PC-9 (cell line): ENCODE measurements at places on chromosomes 6 and 20. TPM values are rescaled to one million over a fixed set of nuclear protein-coding genes. Genes with fewer than 3 reads are reported as not detected.

GPR6 gene
- total RNA-seq, result not detected in 2 replicates

MUCL3 gene
- not detected in 2 replicates for total RNA-seq

TP53TG5 gene
- total RNA-seq, result 0.23 TPM in 1 of 2 replicates, not detected in the other

ARMH2 gene
- not detected in 2 replicates for total RNA-seq

ULBP3 gene
- 3.8 and 4.2 TPM in 2 replicates for total RNA-seq

AVP gene
- not detected in 2 replicates for total RNA-seq

FOXA2 gene
- not detected in 2 replicates for total RNA-seq

PPP1R3G gene
- 1.1 and 1.4 TPM in 2 replicates for total RNA-seq

C6orf58 gene
- total RNA-seq, result not detected in 2 replicates

VIP gene
- total RNA-seq, result not detected in 2 replicates

ZBTB46 gene
- 3.6 and 4.9 TPM in 2 replicates for total RNA-seq

KHDC1L gene
- total RNA-seq, result 1.1 TPM in 1 of 2 replicates, not detected in the other

VAPB gene
- 73.0 and 80.6 TPM in 2 replicates for total RNA-seq

DNA sequence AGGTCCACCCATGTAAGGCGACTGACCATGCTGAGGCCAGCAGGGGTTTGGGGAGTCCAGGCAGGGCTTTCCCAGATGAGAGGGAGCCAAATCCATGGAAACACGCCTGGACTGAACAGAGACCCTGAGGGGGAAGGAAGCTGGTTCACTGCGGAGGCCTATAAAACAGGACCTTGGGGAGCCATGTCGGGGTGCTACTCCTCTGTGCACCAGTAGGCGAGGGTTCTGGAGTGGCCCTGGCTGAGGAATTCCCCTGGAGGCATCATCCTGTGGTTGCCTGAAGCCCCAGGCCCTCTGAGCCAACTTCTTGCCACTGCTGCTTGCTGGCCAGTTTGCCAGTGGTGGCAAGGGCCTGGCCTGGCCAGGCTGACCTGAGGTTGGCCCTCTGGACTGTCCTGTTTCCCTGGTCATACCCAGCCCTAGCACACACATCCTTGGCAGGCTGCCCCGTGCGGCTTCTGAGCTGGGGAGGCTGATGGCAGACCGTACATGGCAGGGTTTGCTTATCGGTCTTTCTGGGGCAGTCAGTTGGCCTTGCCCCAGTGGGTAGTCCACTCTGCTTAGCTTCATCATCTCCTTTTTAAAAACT lies 2.2 kb upstream of the LRRN4 start:
- H3K36me3 ChIP-seq, result no peaks in the 10 kb centered on the region
- H3K4me3 ChIP-seq, result no peak overlapping the region
- H3K4me1 ChIP-seq, result peaks cover 27% of the 10 kb centered on the region
- DNase-seq, result no peak
- H3K27ac ChIP-seq, result no peak overlapping the region

DNA sequence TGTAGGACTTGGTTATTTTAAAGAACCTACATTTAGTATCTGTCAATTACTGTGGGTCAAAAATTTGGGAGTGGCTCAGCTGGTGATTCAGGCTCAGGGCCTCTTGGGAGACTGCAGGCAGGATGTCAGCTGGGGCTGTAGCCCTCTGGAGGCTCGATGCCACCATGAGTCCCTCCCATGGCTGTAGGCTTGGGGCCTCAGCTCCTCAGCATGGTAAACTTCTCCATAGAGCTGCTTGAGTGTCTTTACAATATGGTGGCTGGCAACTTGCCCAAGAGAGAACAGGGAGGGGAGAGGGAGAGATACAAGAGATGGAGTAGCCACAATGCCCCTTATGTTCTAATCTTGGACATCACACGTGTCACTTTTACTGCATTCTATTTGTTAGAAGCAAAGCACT lies 470.4 kb downstream of the CDH26 start:
- no peaks in the 10 kb centered on the region for H3K4me1 ChIP-seq
- DNase-seq, result no peak
- H3K36me3 ChIP-seq, result no peaks in the 10 kb centered on the region
- H3K27ac ChIP-seq, result no peak overlapping the region
- H3K27me3 ChIP-seq, result peaks cover 54% of the 10 kb centered on the region

GRCh38 chr6:12354499-12354898 lies 64.3 kb downstream of the EDN1 start:
- H3K36me3 ChIP-seq, result no peaks in the 10 kb centered on the region
- H3K4me3 ChIP-seq, result no peak overlapping the region
- no peak for DNase-seq
- H3K27ac ChIP-seq, result no peak overlapping the region
- 0 out of 2 replicates have a peak, but pooled peaks cover under 1% of the 10 kb centered on the region for H3K4me1 ChIP-seq

DNA sequence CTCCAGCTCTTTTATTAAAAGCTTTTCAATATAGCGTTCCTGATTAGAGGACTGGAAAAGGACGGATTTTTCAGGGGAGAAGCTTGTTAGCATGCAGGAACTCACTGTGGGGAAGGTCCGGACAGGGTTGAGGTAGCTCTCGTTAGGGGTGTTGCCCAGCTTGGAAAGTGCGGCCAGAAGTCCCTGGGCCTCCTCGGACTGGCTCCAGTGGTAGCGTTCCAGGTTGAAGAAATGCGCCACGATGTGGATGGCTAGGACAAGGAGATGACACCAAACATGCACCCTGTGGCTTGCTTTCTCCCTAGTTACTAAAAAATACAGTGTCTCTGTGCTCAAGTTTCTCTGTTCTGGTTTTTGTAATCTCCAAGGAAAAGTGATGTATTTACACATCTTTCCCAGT lies 12.5 kb downstream of the NOX3 start:
- H3K36me3 ChIP-seq, result no peaks in the 10 kb centered on the region
- H3K4me3 ChIP-seq, result no peak overlapping the region
- DNase-seq, result no peak
- peak overlapping the region; percentile 88 for H3K27ac ChIP-seq
- peaks cover 18% of the 10 kb centered on the region for H3K4me1 ChIP-seq
- H3K27me3 ChIP-seq, result no peaks in the 10 kb centered on the region

DNA sequence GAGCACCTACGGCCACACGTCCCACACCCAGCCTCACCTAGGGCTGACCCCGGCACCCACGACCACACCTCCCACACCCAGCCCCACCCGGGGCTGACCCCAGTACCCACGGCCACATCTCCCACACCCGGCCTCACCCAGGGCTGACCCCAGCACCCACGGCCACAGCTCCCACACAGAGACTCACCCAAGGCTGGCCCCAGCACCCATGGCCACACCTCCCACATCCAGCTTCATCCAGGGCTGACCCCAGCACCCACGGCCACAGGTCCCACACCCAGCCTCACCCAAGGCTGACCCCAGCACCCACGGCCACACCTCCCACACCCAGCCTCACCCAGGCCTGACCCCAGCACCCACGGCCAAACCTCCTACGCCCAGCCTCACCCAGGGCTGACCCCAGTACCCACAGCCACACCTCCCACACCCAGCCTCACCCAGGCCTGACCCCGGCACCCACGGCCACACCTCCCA lies 36.7 kb downstream of the NINL start:
- no peaks in the 10 kb centered on the region for H3K27me3 ChIP-seq
- H3K36me3 ChIP-seq, result no peaks in the 10 kb centered on the region
- H3K4me3 ChIP-seq, result no peak overlapping the region
- no peak overlapping the region; the same call in 1 of the 2 replicates for H3K27ac ChIP-seq
- DNase-seq, result no peak

- H3K4me3 ChIP-seq, result peak overlapping the region; percentile 98
- H3K27ac ChIP-seq, result no peak overlapping the region
- H3K4me1 ChIP-seq, result peaks cover 20% of the 10 kb centered on the region
- DNase-seq, result no peak
- H3K27me3 ChIP-seq, result no peaks in the 10 kb centered on the region
- H3K36me3 ChIP-seq, result peaks cover 16% of the 10 kb centered on the region; the same call in 1 of the 2 replicates
Observed at GRCh38 chr6:21597801-21598673, 4.5 kb downstream of the SOX4 start.

DNA sequence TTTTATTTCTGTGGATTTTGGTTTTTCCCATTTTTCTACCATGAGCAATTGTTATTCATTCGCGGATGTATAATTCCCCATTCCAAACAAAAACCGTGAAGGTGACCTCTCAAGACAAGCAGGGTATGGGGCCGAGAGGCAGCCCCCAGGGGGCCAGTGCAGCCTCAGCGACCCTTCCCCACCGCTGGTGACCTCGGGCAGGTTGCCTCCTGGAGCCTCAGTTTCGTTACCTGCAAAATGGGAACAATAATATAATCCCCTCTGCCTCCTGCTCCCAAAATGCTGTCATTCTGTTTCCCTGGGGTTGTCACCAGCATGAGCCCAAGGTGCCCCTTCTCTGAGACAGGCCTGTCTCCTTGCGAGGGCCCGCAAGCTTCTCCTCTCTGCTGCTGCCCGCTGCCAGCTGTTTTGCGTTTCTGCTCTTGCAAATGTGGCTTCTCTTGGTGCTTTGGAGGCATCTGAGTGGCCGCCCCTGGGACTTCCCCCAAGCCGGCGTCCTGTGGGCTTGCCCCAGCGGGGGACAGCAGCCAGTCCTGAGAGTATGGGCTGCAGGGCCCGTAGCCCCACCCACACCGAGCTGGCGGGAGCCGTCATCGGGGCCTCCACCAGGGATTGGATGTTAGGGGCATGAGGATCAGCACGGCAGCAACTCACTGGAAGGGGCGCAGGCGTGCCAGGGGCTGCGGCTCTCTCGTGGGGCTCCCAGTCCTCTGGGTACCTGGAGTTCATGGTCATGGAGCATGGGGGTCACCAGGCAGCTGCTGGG lies 161.9 kb downstream of the TAF4 start:
- no peaks in the 10 kb centered on the region for H3K36me3 ChIP-seq
- no peak overlapping the region for H3K4me3 ChIP-seq
- H3K27ac ChIP-seq, result no peak overlapping the region

DNA sequence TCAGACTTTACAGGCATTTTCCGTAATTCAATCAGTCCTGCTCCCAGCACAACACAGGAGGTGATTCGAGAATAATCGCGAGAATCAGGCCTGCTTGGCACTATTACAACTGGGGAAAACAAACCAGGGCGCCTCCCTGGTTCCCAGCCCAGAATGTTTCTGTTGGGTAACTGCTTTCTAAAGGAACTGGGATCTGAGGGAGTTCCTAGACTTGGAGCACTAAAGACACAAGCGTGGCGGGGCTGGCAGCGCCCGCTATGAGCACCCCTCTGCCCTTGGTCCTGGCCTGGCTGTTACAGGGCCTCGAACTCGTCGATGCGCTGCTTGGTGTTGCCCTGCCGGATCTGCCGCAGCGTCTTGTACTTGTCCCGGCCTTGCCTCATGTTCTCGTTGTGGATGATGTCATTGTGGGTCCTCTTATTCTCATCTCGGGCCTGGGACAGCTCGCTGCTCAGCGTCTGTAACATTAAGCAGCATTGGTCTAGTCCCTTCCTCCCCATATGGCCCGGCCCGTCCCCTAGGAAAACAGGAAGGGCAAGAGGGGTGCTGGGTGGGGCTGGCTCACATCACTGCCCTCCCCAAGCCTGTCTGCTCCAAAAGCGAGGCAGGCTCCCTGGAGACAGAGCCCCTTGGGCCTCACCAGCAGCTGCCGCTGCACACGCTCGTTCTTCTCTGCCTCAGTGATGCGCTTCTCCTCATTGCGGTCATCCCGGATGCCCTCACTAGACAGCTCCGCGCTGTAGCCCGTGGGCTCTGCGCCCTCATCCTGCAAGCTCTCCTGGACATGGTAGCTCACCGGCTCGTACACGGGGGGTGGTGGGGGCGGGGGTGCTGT lies 52.3 kb downstream of the EZR start:
- peaks cover 11% of the 10 kb centered on the region for H3K4me1 ChIP-seq
- peaks cover 70% of the 10 kb centered on the region for H3K36me3 ChIP-seq
- no peak for DNase-seq

GRCh38 chr6:143743301-143744166 lies 65.8 kb downstream of the PHACTR2 start:
- H3K27me3 ChIP-seq, result no peaks in the 10 kb centered on the region
- H3K27ac ChIP-seq, result no peak overlapping the region
- no peak overlapping the region for H3K4me3 ChIP-seq
- no peaks in the 10 kb centered on the region; the same call in 1 of the 2 replicates for H3K36me3 ChIP-seq
- peaks cover 32% of the 10 kb centered on the region for H3K4me1 ChIP-seq

- H3K4me1 ChIP-seq, result peaks cover 4% of the 10 kb centered on the region; the same call in 1 of the 2 replicates
- no peaks in the 10 kb centered on the region for H3K27me3 ChIP-seq
- no peak overlapping the region for H3K4me3 ChIP-seq
- H3K27ac ChIP-seq, result no peak overlapping the region
Observed at GRCh38 chr6:24797596-24798216, 1.0 kb downstream of the ARMH2 start.

- H3K27ac ChIP-seq, result no peak overlapping the region
- H3K36me3 ChIP-seq, result no peaks in the 10 kb centered on the region
- H3K4me3 ChIP-seq, result no peak overlapping the region
- no peak for DNase-seq
Observed at GRCh38 chr6:33929575-33930288, 125.9 kb upstream of the MLN start.

GRCh38 chr20:44963325-44964215 lies 2.7 kb upstream of the STK4 start:
- no peaks in the 10 kb centered on the region for H3K27me3 ChIP-seq
- no peak for DNase-seq
- H3K4me3 ChIP-seq, result no peak overlapping the region
- no peaks in the 10 kb centered on the region for H3K36me3 ChIP-seq

GRCh38 chr20:44888226-44889103 lies 3.0 kb downstream of the YWHAB start:
- 0 out of 2 replicates have a peak overlapping the region, but pooled peaks have one; percentile 14 for H3K27ac ChIP-seq
- H3K36me3 ChIP-seq, result peaks cover 39% of the 10 kb centered on the region; the same call in 1 of the 2 replicates
- H3K4me3 ChIP-seq, result peak overlapping the region; percentile 94
- H3K4me1 ChIP-seq, result peaks cover 42% of the 10 kb centered on the region
- peak; percentile 87 for DNase-seq

DNA sequence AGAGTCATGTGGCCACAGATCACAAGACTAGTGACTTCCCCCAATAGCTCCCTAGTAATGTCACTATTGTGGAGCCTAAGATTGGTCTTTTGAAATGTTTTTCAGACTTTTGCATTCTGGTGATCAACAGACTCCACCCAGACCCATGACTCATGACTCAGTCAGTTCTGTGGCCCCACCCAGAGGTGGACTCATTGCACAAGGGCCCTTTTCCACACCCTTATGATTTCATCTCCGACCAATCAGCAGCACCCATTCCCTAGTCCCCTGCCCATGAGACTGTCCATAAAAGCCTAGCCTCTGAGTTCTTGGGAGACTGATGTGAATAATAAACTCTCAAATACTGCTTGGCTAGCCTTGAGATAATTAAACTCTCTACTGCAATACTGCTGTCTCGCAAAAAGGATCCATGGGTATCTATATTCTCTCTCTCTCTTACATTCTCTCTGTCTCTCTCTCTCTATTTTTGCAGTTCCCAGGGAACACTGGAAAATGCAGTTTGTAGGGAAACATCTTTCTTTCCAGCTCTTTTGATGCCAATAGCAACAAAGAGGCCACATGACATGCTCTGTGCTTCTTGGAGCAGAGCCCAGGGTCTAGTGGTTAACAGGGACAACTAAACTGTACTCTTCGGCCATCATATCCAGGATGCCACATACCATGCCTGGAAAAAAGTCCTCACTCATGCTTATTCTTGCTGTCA lies 71.3 kb upstream of the IYD start:
- H3K27ac ChIP-seq, result no peak overlapping the region
- no peak overlapping the region for H3K4me3 ChIP-seq
- DNase-seq, result no peak
- H3K27me3 ChIP-seq, result no peaks in the 10 kb centered on the region
